ENCODE measurements at places on chromosomes 5 and 9. TPM values are rescaled to one million over a fixed set of nuclear protein-coding genes. Genes with fewer than 3 reads are reported as not detected.

GRCh38 chr9:117359910-117360309 is 54.9 kb downstream of the ASTN2 start:
- no peak for DNase-seq

DNA sequence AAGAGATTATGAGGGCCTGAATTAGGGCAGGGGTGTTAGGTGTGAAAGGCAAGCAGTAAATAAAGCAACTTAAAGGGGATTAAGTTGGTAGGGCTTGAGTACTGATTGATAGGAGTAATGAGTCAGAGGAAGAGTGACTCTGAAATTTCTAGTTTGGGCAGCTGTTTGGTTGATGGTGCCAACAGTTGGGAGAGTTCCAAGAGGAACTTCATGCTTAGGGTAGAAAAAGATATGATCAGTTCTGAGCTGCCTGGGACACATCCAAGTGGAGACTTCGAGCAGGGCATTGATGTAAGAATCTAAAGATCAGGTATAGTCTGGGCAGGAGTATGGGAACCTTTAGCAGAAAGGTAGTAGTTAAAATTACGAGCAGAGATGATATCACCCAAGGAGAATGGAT is 10.2 kb downstream of the MAMDC2 start:
- DNase-seq = no peak

DNA sequence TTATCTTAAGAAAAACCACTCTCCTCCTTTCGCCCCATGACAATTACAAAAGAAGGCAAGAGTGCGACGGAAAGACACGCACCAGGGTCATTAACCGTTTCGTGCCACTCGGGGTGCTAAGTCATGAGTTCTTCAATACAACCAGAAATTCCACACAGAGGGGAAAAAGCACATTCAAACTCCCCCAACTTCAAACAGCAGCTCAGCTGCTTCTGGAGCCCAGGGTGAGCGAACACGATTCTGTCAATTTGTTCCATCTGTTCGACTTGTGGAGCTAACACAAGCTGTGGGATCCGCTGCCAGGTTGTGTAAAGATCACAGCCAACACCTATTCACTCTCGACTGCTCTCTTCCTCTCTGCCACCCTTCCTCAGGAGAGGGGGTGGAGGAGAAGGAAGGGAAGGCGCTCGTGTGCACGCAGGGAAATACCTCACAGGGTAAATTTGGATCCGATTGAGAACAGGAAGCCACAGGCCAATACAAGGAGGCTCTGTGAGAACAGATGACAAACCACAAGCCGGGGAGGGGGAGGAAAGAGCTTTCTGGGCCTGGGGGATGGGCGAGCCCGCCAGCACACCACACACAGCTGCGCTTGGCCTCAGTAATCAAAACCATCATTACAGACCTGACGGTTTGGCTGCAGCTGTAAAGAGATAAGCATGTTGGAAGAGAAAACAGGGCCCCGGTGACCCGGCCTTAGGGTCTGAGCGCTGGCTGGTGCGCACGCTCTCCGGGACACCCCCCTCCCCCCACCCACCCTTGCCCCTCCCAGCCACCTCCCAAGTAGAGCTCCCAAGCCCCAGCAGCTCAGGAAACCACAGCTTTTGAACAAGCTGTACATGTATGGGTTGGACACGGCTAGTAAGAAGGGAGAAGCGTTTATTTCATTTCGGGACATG is 54.3 kb downstream of the PTCH1 start:
- DNase-seq = peak; percentile 83

DNA sequence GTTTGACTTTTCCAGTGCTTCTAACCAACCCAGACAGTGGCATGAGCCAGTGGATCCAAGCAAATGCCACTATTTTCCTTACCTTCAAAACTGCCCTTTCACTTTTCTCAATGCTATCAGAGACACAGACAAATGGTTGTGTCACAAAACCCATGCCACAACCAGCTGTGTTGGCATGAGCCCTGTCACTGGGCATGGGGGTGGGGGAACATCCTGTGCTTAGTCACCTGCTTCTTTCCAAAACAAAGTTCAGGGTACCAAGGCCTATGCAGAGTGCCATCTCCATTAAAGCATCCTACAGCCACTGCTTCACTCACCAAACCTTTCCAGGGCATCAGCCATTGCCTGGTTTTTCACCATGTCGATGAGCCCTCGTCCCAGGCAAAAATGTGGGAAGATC is 30.1 kb downstream of the NIPSNAP3B start:
- DNase-seq = no peak

The PCDHAC2 gene
- total RNA-seq = 3.0 TPM

The SPINK5 gene
- total RNA-seq = 0.21 TPM

The CCL28 gene
- total RNA-seq = 1.4 TPM

The NCS1 gene
- total RNA-seq = 32.5 TPM

- no peak for DNase-seq
These were observed 50.1 kb downstream of the TMEM167A start for GRCh38 chr5:83026930-83027687.

DNA sequence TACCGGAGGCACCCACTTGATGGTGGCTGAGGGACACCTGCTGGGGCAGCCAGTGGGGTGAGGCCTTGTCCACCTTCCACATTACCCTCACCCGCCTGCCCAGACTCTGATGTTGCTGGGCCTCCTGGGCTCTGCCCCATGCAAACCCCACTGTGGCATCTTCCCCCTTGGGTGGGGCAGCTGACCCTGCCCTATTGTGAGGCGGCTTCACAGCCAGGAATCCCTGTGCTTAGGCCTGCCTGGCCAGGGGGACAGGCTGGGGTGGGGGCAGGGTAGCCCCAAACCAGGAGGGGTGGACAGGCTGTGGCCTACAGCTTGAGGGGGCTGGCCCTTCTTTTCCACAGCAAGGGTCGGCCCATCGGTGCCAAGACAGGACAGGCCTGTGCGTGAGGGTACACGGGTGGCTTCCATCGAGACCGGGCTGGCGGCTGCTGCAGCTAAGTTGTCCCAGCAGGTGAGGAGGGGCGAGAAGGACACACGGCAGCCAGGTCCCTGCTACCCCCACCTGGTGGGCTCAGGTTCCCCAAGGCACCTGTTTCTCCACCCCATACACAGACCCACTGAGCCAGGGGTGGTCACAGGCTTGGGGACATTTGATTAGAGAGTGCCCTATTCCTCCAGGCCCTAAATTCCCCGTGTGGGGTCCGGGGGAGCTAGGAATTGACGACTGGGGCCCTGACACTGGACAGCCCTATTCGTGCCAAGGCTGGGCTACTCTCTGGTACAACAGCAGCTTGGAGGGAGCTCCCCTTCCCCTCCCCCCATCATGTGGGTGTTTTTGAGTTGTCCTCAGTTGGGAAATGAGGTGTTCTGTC is 99.2 kb downstream of the PHF2 start:
- no peak for DNase-seq

GRCh38 chr5:175254155-175254554 is 189.8 kb downstream of the DRD1 start:
- DNase-seq = no peak

DNA sequence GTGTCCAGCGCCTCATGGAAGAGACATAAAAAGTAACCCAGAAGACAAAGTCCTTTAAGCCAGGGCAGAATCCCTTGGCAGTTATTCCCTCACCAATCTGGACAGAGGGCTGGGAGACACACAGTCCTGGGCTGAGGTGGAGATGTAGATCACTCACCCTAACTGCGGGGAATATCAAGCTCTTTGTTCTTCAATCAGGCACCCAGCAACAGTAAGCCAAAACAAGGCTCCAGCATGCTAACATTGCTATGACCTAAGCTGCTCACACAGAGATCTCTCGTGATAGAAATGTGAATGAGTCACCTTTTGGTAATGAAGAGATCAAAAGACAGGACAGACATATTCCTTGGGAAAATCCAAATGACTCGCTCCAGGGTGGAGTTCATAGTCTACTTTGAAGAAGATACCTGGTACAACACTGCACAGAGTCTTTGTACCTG is 101.3 kb downstream of the FBN2 start:
- no peak for DNase-seq

- no peak for DNase-seq
These were observed 53.1 kb downstream of the SLC44A1 start for GRCh38 chr9:105297442-105298075.

GRCh38 chr5:91430949-91431348 is 47.8 kb upstream of the ARRDC3 start:
- DNase-seq = no peak

- no peak for DNase-seq
These were observed 55.2 kb downstream of the PSMB7 start for GRCh38 chr9:124359855-124360678.

GRCh38 chr9:135047521-135047920 is 39.9 kb upstream of the OLFM1 start:
- no peak for DNase-seq

The SGCD gene
- total RNA-seq = 106 TPM

DNA sequence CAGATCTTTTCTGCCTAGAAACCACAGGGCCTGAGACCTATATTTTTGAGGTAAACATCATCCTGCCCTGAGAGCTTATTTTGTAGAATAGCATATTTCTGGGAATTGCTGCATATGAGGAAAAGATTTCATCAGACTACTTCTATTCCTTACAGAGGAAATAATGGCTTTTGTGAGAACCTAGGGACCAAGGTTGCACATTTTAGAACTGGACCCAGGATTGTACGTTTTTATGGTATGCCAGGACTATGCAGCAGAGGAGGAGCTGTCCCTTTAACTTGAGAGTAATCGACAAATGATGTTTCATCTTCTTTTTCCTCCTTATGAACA is 2.2 kb upstream of the ALDH1A1 start:
- no peak for DNase-seq

The EGR1 gene
- 12.8 TPM for total RNA-seq
